ENCODE measurements at places on chromosomes 3 and 15.

- no peak for DNase-seq
These were observed 114.6 kb downstream of the AQP9 start for GRCh38 chr15:58252586-58253323.

DNA sequence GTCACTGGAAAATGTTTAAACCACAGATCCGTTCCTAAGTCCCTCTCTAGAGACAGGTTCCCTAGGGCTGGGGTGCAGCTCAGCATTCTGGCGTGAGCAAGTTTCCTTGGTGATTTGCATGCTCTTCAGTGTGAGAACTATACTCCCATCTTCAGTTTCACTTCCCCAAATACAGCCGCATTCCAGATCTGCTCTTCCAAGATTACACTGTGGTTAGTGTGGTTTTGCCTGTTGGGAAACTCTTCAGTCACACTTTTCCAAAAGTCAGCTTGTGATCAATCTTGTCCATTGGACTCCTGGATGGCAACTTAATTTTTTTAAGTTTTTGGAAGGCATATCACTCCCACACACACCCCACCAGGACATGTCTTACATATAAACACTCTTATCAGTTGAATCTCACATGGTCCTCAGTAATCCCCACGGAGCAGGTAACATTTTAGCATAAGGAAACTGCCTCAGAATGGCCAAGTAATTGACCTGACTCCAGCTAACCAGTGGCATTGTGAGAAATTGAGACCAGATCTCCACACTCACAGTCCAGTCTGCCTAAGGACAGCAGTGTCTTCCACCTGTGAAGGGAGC lies 33.5 kb upstream of the PTPN23 start:
- no peak for DNase-seq

DNA sequence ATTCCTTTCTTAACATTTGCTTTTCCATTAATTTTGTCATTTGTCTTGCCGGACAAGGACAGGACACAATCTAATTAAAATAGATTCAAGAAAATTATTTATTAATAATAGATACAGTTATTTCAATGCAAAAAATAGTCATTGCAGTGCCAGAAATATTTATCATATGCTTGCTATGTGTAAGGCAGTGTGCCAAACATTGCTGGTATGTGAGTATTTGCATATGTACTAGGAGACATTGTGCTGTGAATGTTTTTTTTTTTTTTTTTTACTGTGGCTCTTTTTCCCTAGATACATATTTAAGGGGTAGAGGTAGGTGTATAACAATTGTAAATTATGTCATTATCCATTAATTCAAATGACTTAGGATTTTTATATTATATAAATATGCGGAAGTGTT lies 23.3 kb downstream of the SPRED1 start:
- no peak for DNase-seq

GRCh38 chr3:128278130-128278529 lies 124.8 kb downstream of the EEFSEC start:
- no peak for DNase-seq

- no peak for DNase-seq
These were observed 547.6 kb upstream of the AGTR1 start for GRCh38 chr3:148150141-148150540.

DNA sequence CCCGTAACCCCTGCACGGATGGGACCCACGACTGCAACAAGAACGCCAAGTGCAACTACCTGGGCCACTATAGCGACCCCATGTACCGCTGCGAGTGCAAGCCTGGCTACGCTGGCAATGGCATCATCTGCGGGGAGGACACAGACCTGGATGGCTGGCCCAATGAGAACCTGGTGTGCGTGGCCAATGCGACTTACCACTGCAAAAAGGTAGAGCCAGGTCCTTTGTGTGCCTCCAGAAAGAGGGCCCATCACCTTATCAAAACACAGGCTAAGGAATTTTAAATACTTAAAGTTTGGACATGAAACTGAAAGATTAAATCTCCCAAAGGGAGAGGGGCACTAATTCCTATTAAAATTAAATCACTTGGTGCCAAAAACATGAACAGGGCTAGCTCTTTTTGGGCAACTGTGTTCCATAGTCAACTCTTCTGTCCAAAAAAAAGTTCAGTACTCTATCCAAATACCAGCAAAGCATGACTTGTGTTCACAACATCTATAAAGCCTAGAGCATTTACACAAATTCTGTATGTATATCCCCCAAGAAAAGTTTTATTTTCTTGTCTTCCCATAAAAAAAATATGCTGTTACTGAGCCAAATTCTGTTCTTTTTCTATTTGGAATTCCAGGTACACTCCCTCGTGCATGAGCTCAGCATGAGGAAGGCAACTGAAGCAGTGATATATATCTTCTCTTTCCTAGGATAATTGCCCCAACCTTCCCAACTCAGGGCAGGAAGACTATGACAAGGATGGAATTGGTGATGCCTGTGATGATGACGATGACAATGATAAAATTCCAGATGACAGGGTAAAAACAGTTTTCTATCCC lies 9.2 kb downstream of the THBS1 start:
- DNase-seq, result no peak

DNA sequence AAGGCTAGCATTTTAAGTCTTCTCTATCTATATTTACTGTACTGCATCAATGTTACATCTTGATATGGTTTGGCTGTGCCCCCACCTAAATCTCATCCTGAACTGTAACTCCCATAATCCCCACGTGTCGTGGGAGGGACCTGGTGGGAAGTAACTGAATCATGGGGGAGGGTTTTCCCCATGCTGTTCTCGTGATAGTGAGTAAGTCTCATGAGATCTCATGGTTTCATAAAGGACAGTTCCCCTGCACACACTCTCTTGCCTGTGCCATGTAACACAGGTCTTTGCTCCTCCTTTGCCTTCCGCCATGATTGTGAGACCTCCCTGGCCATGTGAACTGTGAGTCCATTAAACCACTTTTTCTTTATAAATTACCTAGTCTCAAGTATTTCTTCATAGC lies 161.5 kb downstream of the TBC1D5 start:
- DNase-seq, result no peak

Measured in stimulated activated CD4-positive, alpha-beta T cell treated with anti-CD3 and anti-CD28 coated beads, Interleukin-4, amount 100 ng/mL, for 4 hours (primary cell).